ENCODE measurements at places on chromosomes 6 and 20. TPM values are rescaled to one million over a fixed set of nuclear protein-coding genes. Genes with fewer than 3 reads are reported as not detected.

- DNase-seq = no peak
Observed at GRCh38 chr20:40255365-40255764, 433.7 kb downstream of the MAFB start.

GRCh38 chr6:78947962-78948361, 80.6 kb downstream of the IRAK1BP1 start:
- peak; percentile 65 for DNase-seq

DNA sequence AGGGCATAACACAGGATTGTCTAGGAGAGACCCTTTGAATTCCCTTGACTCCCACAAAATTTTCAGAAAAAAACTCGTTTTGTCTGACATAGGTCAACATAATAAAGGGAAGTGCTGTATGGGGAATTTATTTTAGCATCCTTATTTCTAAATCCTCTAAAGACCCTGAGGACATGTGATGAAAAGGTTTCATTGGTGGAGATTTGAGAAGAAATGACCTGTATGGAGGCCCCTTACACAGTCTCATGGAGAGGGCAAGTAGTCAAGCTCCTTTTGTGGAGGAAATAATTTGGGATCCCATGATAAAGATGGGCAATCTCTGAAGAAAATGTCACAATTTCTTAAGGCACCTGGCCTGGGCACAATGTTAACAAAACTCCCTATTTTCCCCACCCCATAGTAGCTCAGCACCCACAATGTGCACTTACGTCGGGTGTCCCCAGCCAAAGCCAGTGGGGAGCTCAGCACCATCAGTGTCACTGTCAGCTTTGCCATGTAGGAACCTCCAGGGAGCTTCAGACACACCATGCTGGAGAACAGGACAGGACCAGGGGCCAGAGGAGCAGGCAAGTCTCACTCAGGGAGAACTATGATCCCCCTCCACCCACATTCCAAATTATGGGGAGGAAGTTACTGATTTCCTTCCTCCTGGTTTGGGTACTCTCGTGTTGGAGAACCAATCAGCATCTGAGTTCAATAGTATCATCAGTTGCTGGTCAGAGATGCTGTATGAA, at the start of gene HLA-DRB5:
Gene HLA-DRB5 (minus strand): TSS at position 591 of the 734 bp plus-strand sequence. CDS start 63 bp downstream, at position 528.
- no peak for DNase-seq

DNA sequence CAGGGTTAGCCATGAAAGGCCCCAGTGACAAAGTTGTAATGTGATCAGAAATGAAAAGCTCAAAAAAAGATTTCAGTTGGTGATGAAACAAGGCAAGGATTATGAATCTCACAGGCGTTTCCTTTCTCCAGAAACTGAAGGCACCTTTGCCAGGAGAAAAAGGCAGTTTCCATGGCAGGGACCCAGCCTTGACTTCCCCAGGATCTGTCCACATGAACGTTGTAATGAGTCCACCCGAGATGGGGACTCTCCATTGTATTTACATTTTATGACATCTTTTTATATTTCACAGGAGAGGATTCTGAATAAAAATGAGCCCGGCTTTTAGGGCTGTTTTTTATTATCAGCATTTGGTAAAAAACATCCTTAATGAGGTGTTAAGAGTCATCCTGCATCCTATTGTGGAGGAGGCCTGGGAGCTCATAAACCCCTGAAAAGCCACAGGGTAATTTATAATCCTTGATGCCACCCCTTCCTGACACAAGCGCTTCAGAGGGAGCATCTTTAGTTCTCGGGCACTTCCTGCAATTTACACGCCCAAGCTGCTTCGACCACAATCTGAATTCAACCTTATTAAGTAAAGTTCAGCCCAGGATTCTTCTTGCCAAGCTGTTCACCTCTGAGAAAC, 74.1 kb upstream of the SALL4 start:
- DNase-seq = no peak

- no peak for DNase-seq
Observed at GRCh38 chr6:100035873-100036653, 42.0 kb upstream of the MCHR2 start.

GRCh38 chr6:14478381-14479225, 361.0 kb downstream of the CD83 start:
- no peak for DNase-seq

GRCh38 chr6:37052027-37052628, 46.7 kb downstream of the FGD2 start:
- no peak for DNase-seq

- no peak for DNase-seq
Observed at GRCh38 chr6:43995137-43995536, 132.1 kb downstream of the MRPL14 start.

- DNase-seq = peak; percentile 74
Observed at GRCh38 chr6:13407709-13408695, 79.4 kb downstream of the GFOD1 start.

Gene RSPH9
- total RNA-seq = not detected

Gene DLK2
- 1.8 TPM for total RNA-seq

Gene SLC35D3
- total RNA-seq = not detected

Gene SPTLC3
- total RNA-seq = not detected

Gene FOXF2
- total RNA-seq = 16.5 TPM

Measured in HFFc6 (cell line).